Fibroblast of skin of abdomen (primary cell): ENCODE measurements at places on chromosomes 2 and 18.

DNA sequence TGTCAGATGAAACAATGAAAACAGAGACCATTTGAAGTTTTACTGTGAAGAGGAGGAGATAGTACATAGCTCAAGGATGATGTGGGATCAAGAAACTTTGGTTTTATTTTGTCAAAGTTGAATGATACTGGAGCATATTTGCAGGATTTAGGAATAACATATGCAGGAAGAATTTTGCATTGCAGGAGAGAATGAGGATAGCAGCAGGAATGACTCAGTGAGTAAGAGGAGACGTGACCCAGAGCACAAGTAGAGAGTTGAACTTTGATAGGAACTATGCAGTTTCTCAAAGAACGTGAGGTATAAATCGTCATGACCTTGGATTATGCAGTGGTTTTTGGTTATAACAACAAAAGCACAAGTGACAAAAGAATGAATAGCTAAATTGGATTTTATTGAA is 47.7 kb downstream of the MAPRE2 start:
- peak; percentile 60 for DNase-seq

DNA sequence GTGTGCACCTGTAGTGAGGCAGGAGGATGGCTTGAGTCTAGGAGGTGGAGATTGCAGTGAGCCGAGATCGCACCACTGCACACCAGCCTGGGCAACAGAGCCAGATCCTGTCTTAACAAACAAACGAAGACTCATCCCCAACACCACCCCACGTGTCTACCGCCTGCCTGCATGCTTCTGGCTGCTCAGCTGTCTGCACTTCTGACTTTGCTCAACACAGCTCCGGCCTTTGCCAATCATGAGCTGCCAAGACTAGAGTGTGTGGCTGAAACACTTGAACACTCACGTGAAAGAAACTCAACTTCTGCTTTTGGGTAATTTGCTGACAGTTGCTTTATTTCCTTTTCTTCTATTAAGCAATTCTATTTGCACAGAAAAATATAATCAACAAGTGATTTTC is 32.1 kb upstream of the SP3 start:
- DNase-seq = peak; percentile 49

GRCh38 chr2:50722776-50723175 is 309.2 kb downstream of the NRXN1 start:
- peak; percentile 40 for DNase-seq

DNA sequence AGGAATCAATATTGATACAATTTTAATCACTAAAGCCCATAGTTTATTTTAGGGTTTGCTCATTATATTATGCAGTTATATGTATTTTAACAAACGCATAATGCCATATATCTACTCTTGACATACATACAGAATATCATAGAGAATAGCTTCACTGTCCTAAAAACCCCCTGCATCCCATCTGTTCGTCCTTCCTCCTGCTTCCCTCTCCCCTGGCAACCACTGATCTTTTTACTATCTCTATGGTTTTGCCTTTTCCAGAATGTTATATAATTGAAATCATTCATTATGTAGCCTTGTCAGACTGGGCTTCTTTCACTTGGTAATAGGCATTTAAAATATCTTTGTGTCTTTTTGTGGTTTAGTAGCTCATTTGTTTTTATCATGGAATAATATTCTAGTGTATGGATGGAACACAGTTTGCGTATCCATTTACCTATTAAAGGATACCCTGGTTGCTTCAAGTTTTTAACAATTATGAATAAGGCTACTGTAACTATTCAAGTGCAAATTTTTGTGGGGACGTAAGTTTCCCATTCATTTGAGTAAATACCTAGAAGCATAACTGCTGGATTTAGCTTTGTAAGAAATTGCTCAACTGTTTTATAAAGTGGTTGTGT is 801.6 kb upstream of the GCFC2 start:
- DNase-seq = no peak

GRCh38 chr2:71720596-71721361 is 267.4 kb downstream of the DYSF start:
- DNase-seq = no peak

DNA sequence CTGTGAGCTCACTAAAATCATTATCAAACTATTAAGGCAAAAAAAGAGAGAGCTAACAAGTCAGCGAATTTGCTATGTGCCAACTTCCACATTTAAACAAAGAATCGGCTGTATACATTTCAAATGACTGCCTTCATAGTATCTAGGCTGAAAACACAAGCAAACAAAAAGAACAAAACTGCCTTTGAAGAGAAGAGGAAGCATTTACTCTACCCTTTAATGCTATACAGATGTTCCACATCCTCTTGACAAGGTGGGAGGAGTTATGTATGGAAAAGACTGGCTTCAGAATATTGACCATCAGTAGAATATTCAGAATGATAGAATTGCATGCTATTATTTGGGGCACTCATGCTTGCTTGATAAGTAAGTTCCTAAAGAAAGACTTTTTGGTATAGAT is 741.7 kb downstream of the PLCL1 start:
- DNase-seq = no peak

GRCh38 chr2:190031969-190032618 is 30.4 kb downstream of the MSTN start:
- DNase-seq = no peak
